ENCODE measurements at places on chromosomes 11 and 22.

DNA sequence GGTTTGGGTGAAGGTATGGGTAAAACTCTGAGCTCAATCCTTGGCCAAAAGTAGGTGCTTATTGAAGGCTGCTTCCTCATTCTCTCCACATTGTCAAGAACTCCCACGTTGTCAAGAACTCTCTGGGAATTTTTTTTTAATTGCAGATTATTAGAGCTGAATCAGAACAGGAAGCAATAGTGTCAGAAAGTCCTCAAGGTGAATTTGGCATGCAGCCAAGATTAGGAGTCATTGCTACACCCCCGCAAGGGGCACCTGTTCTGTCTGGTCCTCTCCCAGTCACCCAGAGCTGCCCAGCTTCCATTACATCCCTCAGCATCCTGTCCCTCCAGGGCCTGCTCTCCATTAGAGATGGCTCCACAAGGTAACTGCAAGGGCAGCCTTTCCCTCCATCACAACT, 996.5 kb downstream of the OPCML start:
- DNase-seq = no peak

DNA sequence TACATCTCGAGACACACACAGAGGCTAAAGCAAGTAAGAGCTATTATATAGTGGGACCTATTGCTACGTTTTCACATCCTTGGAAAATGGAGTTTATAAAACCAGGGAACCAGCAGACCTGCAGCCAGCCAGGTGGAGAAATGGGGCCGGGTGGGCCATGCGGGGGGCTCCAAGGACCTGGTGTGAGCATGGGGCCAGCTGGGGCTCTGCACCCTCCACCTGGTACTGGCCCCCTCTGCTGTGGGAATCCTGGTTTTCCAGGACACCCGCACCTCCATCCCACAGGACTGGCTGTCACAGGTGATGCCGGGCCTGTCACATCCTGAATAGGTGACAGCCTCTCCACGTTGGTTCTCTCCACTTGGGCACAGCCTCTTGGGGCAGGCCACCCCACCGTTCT, 11.3 kb downstream of the DHCR7 start:
- DNase-seq = no peak

- no peak for DNase-seq
These were observed 301.8 kb upstream of the CADM1 start for GRCh38 chr11:115806056-115806455.

DNA sequence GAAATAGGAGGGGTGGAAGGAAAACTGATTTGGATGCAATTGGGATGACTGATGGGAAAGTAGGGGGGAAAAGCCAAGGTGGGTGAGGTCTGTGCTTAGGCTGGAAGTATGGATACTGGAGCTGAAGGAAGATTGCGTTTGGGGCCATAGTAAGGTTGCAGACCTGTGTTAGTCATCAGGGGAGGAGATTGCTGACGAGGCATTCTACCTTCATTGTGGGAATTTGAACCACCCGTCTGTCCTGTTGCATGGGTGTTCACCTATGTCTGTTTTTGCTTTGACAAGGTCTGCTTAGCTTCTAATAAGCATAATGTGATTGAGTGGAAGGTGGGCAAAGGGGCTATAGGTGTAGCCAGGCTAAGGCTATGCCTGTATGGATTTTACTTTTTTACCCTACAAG, 323.8 kb downstream of the BLID start:
- no peak for DNase-seq

DNA sequence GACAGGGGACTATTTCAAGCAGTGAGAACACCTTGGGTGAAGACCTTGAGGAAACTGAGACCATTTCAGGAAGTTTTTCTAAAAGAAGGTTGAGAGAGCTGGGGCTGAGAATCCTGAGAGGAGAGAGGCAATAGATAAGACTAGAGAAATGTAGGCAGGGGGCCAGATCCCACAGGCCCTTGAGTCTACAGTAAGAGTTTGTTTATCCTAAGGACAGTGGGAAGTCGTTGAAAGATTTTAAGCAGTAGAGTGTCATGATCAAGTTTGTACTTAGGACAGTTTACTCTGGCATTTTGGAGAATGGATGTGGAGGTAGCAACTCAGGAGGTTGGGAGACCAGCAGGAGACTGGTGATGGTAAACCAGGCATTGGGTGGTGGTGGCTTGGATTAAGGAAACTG, 17.1 kb downstream of the HSD17B12 start:
- no peak for DNase-seq

DNA sequence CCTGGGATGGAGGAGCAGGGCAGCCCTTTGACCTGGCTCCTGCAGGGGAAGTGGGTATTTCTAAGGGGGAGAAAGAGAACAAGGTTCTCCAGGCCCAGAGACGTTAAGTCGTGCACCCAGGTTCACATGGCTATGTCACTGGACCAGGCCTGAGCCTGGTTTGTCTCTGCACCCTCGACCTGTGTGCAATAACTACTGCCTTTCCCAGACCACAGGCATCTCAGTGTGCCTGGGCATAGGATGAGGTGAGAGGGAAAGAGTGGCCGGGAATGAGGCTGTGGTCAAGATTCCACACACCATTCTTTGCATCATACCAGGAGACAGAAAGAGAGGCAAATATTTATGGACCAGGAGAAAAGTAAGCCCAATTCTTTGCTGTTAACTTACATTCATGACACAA, 66.8 kb downstream of the PRR5L start:
- DNase-seq = no peak

GRCh38 chr11:111303461-111303860, 5.1 kb downstream of the POU2AF3 start:
- DNase-seq = no peak

DNA sequence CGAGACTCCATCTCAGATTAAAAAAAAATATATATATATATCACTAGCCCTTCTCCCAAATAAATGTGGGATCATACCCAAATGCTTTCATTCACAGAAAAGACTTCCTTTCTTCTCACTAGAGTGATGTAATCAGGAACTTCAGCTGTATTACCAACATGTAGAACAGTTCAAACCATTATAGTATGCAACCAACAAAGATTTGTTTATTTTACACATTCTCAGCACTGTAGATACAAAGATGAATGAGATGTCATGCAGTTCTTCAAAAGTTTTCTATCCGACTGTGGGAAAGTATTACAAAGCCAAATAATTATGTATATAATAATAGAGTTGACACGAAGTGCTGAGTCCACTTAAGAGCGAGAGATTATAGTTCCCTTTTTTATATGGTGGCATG, 22.2 kb upstream of the ZNF143 start:
- no peak for DNase-seq

- no peak for DNase-seq
These were observed 152.3 kb downstream of the INSC start for GRCh38 chr11:15266999-15267398.

- no peak for DNase-seq
These were observed 23.0 kb upstream of the ZC3H12C start for GRCh38 chr11:110070176-110070575.

- DNase-seq = no peak
These were observed 18.5 kb upstream of the QSER1 start for GRCh38 chr11:32874132-32874531.

GRCh38 chr22:39134366-39135091, 18.0 kb downstream of the CBX7 start:
- no peak for DNase-seq

DNA sequence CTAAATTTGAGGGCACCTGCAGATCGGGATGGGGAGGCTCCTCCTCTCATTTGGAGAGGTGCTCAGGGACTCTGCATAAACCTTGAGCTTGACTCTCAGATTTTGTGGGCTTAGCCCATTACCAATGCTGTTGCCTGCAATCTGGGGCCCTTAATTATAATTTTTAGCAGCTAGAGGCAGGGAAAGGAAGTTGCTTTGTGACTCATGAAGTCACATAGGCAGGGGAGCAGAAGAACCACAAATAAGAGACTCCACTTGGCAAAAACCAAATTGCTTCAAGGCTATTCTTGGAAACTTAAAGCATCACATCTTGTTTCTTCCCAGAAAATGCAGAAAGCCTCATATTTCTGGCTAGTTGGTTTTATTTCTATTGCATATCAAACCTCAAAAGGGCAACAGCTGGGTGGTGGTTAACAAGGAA, 46.9 kb downstream of the MICAL2 start:
- no peak for DNase-seq

- no peak for DNase-seq
These were observed 143.1 kb upstream of the RASSF10 start for GRCh38 chr11:12865863-12866595.

GRCh38 chr11:34562976-34563375, 49.4 kb upstream of the ELF5 start:
- DNase-seq = no peak

DNA sequence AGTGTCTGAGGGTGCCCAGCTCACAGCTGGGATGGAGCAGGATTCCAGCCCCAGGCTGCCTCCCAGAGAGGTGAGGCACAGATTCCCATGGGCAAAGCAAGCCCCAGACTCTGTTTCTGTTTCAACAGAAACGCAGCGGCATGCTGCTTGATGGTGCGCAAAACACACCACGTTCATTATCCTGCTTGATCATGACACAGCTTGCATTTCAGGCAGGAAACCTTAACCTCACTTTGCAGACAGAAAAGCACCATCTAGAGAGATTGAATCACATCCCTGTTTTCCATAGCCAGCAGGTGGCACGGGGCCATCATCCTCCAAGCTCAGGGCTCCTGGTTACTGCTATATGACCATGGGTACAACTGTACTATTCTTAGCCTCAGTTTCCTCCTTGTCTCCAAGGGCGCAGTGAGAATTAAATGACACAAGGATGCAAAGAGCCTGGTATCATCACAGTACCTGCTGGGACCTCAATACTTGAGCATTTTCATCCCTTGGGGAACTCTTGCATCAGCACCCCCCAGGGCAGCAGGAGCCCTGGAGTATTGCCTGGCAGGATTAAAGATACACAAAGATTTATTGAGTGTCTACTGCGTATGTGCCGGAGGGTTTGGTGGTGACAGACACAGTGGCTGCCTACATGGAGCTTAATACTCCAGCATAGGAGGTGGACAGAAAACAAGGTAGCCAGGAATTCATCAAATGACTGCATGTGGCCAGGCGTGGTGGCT, 110.0 kb downstream of the TP53I11 start:
- no peak for DNase-seq

GRCh38 chr22:34696557-34696956, 369.4 kb upstream of the ISX start:
- no peak for DNase-seq

DNA sequence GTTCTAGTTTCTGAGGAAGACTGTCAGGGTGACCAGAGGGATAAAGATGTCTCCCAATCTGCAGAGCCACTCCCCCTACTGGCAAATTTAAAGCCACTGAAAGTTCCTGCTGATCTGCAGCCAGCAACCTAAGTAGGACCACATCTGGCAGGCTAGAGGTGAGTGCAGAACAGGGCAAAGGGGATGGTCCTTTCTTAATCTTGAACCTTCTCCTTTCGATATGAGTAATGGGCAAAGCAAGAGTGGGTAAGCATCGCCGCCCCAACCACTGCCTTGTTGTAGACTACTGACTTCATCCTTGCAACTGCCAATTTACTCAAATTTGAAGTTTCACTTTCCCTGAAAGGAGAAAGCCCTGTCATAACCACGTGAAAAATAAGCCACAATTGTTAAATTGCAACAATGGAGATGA, 30.7 kb downstream of the SCUBE2 start:
- no peak for DNase-seq

- DNase-seq = no peak
These were observed 30.3 kb upstream of the ABCC8 start for GRCh38 chr11:17506942-17507341.

DNA sequence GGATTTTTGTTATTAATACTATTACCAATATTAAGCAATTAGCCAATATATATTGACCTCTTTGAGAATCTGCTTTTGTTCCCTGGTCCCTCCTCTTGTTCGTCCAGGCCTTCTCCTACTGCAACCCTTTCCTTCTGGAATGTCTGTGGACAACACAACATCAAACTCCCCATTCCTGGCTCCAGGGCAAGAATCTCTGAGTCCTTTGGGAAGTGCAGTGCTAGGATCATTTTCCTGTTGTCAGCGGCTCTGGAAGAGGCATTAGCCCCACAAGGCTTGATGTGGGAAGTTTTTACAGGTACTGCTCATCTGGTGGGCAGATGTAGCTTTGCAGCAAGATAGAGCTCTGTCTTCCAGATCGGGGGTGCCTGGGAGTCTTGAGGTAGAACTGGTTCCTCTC, 74.3 kb downstream of the RPUSD4 start:
- DNase-seq = no peak

GRCh38 chr11:35144136-35144741, 5.3 kb downstream of the CD44 start:
- DNase-seq = no peak

- no peak for DNase-seq
These were observed 960.7 kb upstream of the RAG2 start for GRCh38 chr11:37558619-37559210.

DNA sequence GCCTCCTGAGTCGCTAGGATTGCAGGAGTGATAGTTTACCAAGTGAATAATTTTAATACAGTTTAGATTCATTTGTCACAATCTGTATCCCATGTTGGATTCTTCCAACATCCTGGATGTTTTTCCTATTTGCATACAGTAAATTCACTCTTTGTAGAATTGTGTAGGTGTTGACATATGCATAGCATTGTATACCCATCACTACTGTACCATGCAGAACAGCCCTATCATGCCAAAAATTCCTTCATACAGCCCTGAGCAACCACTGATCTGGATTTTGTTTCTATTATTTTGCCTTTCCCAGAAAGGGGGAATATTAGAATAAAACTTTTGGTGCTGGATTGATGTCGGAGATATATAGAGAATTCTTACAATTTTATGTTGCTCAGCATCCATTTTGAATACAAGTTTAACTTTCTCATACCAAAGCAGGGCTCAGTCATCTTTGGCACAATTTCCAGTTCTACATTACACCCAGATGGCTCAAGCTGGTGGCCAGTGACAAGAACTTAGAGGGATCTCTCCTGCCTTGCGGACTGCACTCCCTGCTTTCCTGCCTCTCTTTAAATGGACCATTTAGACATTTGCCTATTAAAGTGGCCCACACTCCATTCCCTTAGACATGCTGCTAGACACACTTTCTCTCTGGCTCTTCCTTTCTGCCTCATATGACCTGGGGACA, 45.4 kb upstream of the CFAP300 start:
- no peak for DNase-seq

DNA sequence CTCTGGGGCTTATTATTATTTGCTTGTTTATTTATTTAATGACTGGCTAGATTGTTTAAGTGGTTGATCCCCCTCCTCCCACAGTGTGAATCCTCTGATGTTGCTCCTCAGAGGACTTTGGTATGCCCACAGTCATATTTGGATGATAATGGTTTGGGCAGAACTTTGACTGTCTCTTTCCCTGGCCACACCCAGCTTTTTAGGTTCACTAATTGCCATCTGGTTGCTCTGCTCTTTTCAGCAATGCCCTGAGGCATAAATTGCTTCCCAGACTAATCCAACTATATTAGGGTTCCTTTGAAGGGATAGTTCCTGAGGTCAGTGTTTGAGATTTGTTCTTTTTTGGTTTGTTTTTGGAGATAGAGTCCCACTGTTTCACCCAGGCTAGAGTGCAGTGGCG, 99.3 kb upstream of the RRM1 start:
- DNase-seq = no peak

DNA sequence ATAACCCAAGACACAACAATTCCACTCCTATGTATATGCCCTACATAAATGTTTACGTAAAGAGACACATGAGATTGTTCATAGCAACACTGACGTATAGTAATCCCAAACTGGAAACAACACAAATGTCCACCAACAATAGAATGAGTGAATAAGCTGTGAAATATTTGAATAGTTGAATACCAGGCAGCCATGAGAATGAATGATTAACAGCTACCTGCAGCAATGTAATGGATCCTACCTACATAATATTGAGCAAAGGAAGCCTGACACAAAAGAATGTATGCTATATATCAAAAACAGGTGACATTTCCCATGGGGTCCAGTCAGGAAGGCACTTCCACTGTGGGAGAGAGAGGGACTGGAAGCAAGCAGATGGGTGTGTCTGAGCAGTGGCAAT, 92.8 kb upstream of the LINC01488 start:
- no peak for DNase-seq
